ENCODE measurements at places on chromosomes 1 and 21.

GRCh38 chr1:57007948-57008347 is 42.1 kb upstream of the C8B start:
- DNase-seq, result no peak

- no peak for DNase-seq
These were observed 32.3 kb upstream of the ID3 start for GRCh38 chr1:23591460-23592208.

DNA sequence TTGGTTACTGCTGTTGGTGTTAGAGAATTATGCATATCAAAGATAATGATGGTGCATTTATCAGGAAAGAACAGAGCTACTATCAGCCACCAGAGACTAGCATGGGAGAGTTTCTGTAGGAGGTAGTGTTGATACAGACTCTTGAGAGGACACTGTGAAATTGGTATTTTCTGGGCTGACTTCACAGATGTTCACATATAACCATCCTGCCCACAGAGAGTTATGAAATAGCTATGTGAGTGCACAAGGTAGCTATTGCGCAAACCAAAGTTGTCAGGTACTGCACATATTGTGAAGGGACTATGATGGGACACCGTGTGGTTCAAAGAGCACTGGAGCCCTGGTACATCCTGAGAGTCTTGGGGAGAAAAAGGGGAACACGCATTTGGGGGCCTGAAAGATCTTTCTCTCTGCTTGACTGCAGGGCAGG is 1.4 kb upstream of the TLCD4 start:
- DNase-seq, result no peak

DNA sequence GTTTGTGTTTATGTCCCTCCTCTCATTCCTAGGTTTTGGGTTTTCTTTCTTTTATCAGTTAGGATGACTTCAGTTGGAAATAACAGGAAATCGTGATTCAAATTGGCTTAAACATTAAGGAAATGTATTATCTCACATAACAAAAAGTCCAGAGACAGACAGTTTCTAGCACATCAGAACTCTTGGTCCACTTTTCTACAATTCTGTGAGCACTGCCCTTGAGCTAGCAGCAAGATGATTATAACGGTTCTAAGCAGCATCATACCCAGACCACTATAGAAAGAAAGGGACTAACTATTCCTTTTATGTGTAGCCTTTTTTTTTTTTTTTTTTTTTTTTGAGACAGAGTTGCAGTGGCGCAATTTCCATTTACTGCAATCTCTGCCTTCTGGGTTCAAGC is 18.9 kb downstream of the FCGR2B start:
- DNase-seq, result no peak

DNA sequence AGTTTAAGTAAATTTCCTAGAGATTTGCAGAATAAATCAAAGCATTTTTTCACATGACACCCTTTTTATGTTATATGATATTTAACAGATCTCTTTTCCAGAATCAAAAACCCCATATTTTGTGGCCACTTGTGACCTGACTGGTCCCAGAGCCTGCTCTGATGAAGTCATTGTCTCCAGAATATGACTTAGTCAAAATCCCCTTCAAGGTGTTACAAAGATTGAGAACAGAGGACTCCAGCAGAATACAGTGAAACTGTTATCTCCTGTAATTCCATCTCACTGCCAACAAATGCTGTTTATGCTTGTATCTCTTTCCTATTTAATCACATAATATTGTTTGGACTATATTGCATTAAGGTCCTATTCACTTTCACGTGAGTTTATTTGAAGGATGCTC is 25.6 kb downstream of the RGS1 start:
- DNase-seq, result no peak

- DNase-seq, result no peak
These were observed 611.7 kb downstream of the LMO4 start for GRCh38 chr1:87940421-87940820.

DNA sequence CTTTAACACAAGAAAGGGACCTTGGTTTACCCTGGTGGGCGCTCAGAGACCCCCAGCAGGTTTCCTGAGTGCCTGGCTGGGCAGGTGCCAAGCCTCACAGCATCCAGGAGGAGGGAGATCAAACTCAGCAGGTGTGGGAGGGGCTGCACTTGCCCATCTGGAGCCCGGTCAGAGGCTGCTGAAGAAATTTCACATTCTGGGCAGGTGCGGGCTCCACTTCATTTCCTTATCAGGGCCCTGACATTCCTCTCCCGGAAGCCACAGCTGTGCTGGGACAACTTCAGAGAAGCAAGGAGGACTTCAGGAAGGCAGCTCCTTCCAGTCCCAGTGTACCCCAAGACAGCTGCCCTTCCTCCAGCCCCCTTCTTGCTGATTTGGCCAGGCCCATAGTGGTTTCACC is 82.9 kb downstream of the ITPKB start:
- no peak for DNase-seq

GRCh38 chr1:234553240-234554188 is 56.5 kb downstream of the IRF2BP2 start:
- no peak for DNase-seq

- peak; percentile 96 for DNase-seq
These were observed 35.7 kb upstream of the SUCO start for GRCh38 chr1:172497230-172497629.

- DNase-seq, result no peak
These were observed 18.4 kb downstream of the SSR2 start for GRCh38 chr1:156002188-156002911.

DNA sequence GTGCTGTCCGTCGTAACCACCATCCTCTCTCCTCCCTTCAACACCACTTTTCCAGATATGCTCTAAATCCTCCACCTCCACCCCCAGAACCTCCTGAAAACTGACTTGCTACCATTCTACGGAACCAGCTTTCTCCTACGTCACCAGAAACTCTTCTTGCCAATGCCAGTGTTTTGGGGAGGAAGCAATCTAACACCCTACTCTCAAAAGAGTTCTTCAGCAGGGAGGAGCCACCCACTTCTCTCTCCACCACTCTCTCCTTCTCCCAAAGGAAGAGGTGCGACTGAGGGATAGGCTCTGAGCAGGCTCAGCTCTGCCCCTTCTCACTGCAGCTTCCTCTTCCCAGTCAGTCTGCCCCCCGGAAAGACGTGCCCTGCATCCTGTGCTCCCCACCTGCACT is 6.1 kb upstream of the S100A2 start:
- DNase-seq, result no peak

DNA sequence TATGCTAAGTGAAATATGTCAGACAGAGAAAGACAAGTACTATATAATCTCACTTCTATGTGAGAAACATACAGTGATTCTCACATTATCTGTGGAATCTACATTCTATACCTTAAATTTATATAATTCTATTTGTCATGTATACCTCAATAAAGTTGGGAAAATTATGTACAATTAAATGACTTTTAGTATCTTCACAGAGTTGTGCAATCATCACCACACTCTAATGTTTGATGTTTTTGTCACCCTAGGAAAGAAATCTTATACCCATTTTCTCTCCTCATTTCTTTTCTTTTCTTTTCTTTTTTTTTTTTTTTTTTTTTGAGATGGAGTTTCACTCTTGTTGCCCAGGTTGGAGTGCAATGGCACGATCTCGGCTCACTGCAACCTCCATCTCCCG is 37.0 kb upstream of the TINAGL1 start:
- no peak for DNase-seq

- peak; percentile 73 for DNase-seq
These were observed 49.2 kb upstream of the C1orf198 start for GRCh38 chr1:230917284-230918135.

- DNase-seq, result no peak
These were observed 695 bp downstream of the DMBX1 start for GRCh38 chr1:46490406-46490655.

- no peak for DNase-seq
These were observed 13.5 kb downstream of the KCNK1 start for GRCh38 chr1:233627376-233627775.

- DNase-seq, result no peak
These were observed 134.4 kb downstream of the OMA1 start for GRCh38 chr1:58412071-58412580.

DNA sequence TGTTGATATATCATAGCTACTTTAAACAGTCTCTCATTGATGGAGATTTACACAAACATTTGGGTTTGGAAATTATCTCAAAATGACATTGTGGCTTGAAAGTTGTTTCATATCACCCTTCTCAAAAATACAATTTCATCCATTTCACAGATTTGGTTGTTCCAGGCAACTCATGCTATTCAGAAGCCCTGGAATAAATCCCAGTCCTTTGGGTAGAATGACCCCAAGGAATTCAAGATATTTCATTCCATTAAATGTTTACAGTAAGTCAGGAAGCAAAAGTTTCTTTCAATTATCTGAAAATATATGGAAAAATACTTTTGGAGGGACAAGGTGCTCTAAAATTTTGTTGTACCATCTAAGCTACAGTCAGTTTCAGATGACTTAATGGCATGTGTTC is 27.1 kb downstream of the MPZL1 start:
- no peak for DNase-seq

GRCh38 chr1:151579436-151580225 is 32.2 kb upstream of the SNX27 start:
- DNase-seq, result peak; percentile 76

- DNase-seq, result no peak
These were observed 12.4 kb downstream of the GJA5 start for GRCh38 chr1:147747966-147748365.

DNA sequence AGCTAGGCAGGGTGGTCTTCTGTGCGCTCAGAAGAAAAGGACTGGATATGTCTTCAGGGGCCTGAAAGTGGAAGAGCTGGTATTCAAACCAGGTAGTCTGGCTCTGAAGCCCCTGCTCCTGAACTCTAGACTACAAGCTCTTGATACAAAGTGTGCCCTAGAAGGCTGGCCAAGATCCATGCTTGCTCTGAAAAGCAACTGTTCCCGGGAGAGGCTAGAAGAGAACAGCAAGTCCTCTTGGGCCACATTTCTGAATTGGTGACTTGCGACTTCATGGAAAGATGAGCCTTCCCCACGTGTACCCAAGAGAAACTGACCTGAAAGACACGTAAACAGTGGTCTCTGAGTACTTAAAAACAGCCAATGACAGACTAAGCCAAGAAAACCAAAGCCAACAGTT is 123.3 kb upstream of the GRIK3 start:
- DNase-seq, result peak; percentile 13

- no peak for DNase-seq
These were observed 109.7 kb upstream of the HP1BP3 start for GRCh38 chr1:20896826-20897225.

- no peak for DNase-seq
These were observed 10.6 kb downstream of the PAX7 start for GRCh38 chr1:18641005-18641941.

GRCh38 chr1:194809215-194809614 is 1622.8 kb upstream of the B3GALT2 start:
- no peak for DNase-seq

DNA sequence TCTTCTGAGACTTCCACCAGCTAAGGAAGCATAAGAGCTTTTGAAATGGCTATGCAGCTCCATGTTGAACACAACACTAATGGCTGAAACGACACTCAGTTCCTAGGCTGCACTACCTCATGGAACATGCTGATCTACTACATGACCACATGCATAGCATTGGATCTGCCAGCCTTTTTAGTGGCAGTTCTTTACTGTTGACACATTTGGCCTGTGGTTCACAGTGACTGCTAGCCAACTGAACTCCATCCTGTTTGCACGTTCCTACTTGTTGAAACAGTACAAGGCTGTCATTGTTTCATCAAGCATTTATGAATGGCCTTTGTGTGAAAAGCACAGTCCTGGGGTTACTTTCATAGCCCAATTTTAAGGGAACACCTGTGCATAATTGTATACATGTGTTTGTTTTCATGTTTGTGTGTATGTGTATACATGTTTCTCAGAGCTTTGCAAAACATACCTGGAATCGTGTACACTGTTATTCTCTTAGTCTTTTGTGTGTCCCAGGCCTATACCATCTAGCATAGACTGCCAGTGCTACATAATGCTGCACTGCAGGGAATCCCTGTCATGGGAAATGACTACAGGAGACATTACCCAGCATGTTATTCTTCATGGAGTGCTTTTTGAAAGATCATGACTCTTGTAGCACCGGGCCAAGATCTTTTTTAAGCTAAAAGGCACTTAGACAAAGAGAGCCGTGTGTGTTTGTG is 179.6 kb upstream of the ESRRG start:
- DNase-seq, result peak; percentile 77

- DNase-seq, result no peak
These were observed 18.7 kb downstream of the TRABD2B start for GRCh38 chr1:47978486-47978885.

DNA sequence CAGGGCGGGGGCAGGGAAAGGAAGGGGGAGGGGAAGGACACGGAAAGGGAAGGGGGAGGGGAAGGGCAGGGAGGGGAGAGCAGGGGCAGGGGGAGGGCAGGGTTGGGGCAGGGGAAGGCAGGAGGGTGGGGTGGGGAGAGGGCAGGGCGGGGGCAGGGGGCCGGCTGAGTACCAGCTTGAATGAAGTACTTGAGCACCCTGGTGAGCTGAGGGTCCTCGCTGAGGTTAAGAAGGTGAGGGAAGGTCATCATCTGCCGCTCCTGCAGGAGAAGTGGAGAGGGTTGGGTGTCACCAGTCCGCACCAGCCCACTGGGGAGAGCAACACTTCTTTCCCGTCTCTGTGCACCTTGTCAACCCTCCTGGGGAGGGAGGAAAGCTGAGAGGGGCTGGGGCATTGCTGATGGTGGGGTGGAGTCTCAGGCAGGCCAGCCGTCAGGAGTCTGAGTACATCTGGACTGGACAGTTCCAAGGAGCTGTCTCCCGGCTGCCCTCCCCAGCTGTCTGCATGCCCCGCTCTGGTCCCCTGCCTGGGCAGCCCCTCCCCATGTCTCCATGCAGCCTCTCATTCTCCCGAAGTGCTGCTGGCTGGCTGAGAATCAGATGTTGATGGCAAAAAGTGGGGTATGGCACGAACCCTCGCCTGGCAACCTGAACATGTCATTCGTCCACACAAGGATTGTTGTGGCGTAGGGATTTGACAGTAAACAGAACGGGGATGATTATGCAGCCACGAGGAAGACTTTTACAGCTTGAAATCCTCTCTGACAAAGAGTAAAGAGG is 70.0 kb downstream of the SCCPDH start:
- no peak for DNase-seq

- DNase-seq, result peak; percentile 63
These were observed 61.2 kb upstream of the MCOLN3 start for GRCh38 chr1:85109475-85109874.

GRCh38 chr1:193909406-193910082 is 723.1 kb upstream of the B3GALT2 start:
- peak; percentile 19 for DNase-seq

GRCh38 chr1:212606395-212607205 is 2.0 kb upstream of the ATF3 start:
- DNase-seq, result no peak

DNA sequence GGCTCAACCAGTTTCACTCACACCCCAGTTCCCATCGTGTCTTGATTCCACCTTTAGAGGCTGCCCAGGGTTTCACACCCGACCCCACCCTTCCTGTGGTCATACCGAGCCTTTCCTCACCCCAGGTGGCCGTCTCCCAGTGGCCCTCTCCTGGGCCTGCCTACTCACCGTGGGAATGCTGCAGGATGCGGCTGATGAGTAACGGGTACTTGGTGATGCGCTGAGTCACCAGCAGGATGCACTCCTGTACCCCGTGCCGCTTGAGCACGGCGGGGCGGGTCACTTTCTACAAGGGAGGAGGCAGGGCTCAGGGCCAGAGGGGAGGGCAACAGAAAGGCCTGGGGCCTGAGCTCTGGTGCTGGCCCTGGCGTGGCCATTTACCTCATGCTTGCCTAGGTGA is 16.4 kb downstream of the ARHGEF2 start:
- no peak for DNase-seq

GRCh38 chr1:67559222-67559700 is 125.7 kb upstream of the GADD45A start:
- DNase-seq, result peak; percentile 48

GRCh38 chr1:150692720-150693119 is 4.2 kb downstream of the GOLPH3L start:
- peak; percentile 36 for DNase-seq
